ENCODE measurements at places on chromosomes 3 and 15. TPM values are rescaled to one million over a fixed set of nuclear protein-coding genes. Genes with fewer than 3 reads are reported as not detected.

DNA sequence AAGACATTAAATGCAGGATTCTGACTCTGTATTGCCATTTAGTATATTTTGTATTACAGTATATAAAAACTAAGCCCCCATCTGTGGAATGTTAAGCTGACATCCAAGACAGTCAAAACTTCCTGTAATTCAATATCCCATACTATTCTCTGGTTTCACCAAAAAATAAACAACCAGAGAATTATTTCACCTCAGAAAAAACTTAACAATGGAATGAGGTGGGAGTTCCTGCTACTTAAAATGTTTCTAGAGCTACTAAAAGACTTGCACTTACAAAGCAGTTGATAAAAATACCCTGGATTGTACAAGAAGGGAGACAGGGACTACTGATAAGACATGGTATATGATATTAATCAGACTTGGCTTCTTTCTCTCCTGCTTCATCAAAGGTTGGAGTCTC lies 8.3 kb downstream of the ARL13B start:
- H3K27ac ChIP-seq: no peak overlapping the region
- no peaks in the 10 kb centered on the region for H3K27me3 ChIP-seq
- no peaks in the 10 kb centered on the region for H3K36me3 ChIP-seq
- DNase-seq: no peak

The SCAPER gene
- total RNA-seq: 28.9 TPM

DNA sequence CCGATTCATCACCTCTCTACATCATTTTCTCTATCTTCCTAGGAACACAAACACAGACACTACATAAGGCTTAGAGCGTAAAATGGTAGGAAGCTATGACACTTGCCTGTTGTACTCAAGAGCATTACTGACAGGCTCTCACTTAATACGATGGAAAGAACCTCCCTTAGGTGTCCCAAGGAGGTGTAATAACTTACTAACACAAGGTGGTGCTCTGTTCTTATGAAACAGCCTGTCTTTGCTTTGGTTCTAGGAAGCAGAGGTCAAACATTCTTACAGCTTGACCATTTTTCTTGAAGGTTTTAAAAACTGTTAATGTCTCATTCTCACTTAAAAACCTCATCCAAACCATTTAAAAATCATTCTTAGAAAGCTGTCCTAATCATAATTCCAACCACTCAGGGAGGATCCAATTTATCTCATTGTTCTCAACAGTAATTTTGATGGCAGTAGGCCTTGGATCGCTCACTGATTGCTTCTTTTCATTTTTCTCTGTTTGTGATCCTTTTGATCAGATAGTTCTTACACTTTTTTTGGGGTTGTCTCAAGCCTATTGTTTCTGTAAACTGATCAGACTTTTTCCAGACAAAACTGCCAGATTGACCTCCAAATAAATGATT lies 317.8 kb upstream of the AGTR1 start:
- H3K36me3 ChIP-seq: no peaks in the 10 kb centered on the region
- H3K4me3 ChIP-seq: no peak overlapping the region
- no peaks in the 10 kb centered on the region for H3K27me3 ChIP-seq

DNA sequence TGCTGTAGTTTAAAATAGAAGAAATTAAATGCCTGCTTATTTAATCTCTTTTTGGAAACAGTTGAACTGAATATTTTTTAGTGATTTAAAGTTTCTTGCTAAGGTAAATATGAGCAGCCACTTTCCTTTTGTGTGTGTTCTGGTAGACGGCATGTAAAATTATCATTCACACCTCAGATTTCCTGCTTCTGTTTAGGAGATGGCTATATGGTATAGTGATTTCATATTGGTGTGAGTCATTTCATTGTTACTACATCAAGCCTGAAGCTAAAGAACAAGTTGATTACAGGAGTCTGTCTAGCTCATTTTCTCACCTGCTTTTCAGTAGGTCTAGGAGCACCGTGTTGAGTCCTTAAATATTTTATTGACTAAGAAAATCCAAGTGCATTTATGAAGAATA lies 2.2 kb downstream of the LRCH3 start:
- DNase-seq: peak; percentile 20
- H3K36me3 ChIP-seq: no peaks in the 10 kb centered on the region
- H3K27me3 ChIP-seq: no peaks in the 10 kb centered on the region
- peaks cover 49% of the 10 kb centered on the region for H3K4me1 ChIP-seq
- peak overlapping the region; percentile 63 for H3K27ac ChIP-seq
- H3K4me3 ChIP-seq: peak overlapping the region; percentile 42

DNA sequence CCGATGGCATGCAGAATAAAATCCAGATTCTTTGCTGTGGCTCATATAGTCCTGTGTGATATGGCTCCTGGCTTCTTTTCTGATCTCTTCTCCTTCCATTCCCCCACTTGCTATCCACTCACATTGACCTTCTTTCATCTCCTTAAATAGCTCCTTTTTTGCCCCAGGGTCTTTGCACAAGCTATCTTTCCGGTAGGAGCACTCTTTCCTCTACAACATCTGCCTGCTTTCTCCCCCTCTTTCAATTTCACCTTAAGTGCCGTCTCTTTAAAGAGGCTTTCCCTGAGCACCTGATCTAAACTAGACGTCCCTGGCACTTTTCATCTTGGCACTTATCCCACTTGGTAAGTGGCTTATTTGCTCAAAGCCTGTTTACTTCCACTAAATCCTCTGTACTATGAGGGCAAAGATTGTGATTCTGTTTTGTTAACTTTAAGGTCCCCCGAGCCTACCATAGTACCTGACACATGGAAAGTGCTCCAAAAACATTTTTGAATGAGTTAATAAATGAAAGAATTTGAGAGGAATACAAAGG lies 323.3 kb upstream of the TLE3 start:
- H3K36me3 ChIP-seq: no peaks in the 10 kb centered on the region
- no peak overlapping the region for H3K27ac ChIP-seq
- DNase-seq: no peak
- no peak overlapping the region for H3K4me3 ChIP-seq
- H3K4me1 ChIP-seq: peaks cover 17% of the 10 kb centered on the region

The GOLGA8N gene
- total RNA-seq: 2.2 TPM
